ENCODE measurements at places on chromosomes 6 and 20.

- no peak for DNase-seq
Measured at GRCh38 chr6:169893624-169894023, 142.2 kb downstream of the ERMARD start.

DNA sequence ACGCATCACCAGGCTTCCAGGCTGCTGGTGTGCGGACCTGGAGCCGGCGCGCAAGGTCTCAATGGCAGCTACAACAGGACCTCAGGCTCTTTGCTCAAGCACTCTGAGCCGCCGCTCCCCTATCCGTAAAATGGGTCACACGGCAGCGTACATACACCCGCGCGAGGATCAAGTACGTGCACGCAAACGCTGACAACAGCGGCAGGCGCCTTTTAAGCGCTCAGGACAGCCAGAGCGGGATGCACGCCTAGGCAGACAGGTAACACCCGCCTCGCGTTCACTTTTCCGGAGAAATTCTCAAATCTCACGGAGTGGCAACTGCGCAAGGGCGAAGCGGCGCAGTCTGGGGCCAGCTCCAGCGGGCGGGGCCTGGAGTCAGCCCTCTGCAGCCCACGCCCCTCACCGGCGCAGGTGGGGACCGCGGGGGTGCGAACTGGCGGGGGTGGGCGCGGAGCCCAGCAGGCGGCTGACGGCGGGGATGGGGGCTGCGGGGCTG is 535 bp downstream of the EXOC2 start:
- DNase-seq: no peak

DNA sequence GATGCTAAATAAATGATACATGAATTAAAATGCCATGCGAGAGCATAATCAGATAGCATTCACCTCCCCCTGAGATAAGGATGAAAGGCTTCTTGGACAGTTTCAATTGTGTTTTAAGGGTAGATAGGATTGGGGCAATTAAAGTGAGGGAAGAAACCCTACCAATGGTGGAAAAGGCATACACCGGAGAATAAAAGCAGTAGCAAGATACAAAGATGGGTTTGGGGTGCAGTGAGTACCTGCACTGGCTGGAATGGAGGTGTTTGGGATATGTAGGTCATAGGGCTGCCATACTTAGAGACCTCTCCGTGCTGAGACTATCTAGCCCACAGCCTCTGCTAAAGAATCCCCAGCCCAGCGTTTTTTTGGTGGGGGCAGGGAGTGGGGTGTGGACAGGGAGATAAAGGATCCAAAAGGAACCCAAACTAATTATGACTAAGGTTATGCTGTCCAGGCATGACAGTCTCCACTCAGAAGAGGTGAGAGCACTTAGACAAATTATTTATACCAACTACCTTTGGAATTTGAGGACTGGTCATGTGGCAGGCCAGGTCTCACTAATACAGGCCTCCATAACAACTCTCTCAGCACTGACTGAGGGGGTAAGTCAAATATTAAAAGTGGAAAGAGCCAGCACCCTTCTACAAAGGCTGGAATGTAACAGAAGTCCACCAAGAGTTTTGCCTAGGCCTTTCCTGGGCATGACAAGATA is 280.8 kb downstream of the ADGB start:
- no peak for DNase-seq

- DNase-seq: no peak
Measured at GRCh38 chr6:110221738-110222137, 41.5 kb downstream of the CDC40 start.

DNA sequence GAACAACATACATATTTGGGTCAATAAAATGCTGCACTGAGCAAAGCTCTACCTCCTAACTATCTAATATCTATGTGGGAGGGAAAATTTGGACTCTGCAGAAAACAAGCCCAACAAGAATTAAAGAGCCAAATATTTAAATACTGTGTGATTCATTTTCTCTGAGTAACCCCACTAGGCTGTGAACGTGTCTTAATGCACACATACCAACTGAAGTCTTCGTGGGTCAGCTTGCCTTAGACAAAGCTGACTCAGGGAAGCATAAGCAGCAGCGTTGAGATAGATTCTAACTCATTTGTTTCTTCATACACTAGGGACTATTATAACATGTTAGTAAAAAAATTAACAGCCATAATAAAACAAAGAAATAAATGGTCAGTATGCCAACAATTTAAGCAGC is 114.3 kb downstream of the GJA1 start:
- DNase-seq: no peak

GRCh38 chr20:25277051-25277801 is 29.3 kb downstream of the PYGB start:
- no peak for DNase-seq

GRCh38 chr6:1627827-1628560 is 18.3 kb downstream of the FOXC1 start:
- no peak for DNase-seq

GRCh38 chr20:6490849-6491248 is 276.6 kb upstream of the BMP2 start:
- DNase-seq: no peak

DNA sequence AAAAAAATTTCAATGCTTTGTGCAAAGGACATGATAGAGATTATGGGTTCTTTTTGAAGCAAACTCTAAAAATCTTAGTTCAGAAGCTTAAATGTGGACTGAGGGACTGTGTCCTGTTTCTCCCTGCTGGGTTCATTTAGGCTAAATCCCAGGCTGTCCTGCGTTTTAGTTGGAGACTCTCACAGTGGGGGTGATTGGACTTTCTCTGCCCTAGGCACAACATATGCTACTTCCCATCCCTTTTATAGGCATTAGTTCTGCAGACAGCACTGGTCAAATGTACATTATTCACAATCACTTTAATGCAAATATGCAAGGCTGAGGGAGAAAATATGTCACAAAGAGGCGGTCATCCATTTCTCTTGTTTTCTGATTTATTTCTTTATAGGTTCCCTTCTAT is 71.3 kb downstream of the TFAP2B start:
- no peak for DNase-seq

DNA sequence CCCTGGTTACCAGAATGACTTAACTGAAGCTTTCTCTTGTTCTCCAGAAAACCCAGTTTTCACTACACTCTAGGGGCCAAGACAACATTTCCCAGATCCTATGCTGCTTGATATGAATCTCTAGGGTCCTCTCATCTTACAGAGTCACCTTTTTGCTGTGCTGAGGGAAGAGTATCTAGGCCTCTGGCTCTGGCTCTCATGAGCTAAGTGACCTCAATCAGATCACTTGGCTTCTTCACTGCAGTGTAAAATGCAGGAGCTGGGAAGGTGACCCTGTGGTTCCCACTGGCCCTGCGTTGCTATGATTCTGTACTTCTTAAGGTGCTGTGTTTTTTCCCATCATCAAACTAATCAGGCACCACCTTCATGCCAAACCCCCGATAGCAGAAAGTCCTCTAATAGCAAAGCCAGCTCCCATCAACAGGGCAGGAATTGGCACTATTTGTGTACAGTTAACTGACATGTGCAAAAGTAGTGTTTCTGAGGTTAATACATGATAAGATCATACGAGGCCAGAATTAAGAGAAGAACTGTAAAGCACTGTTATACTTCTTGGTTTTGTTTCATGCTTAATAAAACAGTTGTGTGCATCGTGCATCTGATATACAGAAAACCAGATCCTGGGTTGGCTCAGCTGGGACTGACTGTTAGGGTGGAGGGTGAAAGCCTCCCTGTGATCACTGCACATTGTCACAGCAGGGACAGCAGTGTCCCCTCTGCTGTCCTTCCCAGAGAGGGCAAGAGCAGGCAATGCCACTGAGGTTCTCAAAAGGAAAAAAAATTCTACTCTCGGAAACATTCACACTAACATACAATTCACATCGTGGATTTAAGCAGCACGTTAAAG is 46.7 kb downstream of the CNKSR3 start:
- no peak for DNase-seq

GRCh38 chr20:52945862-52946522 is 26.2 kb upstream of the TSHZ2 start:
- DNase-seq: no peak

GRCh38 chr6:70314296-70314695 is 11.4 kb upstream of the COL9A1 start:
- no peak for DNase-seq

- no peak for DNase-seq
Measured at GRCh38 chr6:136411453-136412354, 122.1 kb upstream of the BCLAF1 start.

GRCh38 chr6:139686308-139686707 is 311.9 kb upstream of the CITED2 start:
- DNase-seq: no peak
